Suppressor macrophage treated with lipopolysaccharide for 1 hour (primary cell): ENCODE measurements at places on chromosomes 13 and 19.

GRCh38 chr19:40539070-40539469 lies 37.6 kb upstream of the SHKBP1 start:
- DNase-seq = no peak

- DNase-seq = no peak
Measured at GRCh38 chr13:109695402-109696190, 90.8 kb downstream of the IRS2 start.

GRCh38 chr19:35293808-35294207 lies 1.8 kb downstream of the MAG start:
- no peak for DNase-seq

DNA sequence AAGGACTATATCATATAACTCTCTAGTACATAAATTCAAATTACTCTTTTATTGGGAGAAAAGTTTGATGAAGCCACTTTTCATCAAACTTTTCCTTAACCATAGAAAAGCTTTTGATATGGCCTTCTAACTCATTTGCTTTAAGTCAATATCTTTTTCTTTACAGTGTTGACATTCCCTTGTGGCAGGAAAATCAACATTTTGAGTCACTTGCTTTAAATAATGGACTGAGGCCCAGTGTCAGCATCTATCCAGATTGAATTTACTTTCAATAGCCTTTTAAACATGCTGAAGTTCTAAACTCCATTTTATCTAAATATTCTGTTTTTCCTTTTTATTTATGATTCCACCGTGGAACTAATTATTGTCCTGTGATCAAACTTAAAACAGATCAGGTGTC lies 62.7 kb downstream of the PCDH9 start:
- DNase-seq = no peak

DNA sequence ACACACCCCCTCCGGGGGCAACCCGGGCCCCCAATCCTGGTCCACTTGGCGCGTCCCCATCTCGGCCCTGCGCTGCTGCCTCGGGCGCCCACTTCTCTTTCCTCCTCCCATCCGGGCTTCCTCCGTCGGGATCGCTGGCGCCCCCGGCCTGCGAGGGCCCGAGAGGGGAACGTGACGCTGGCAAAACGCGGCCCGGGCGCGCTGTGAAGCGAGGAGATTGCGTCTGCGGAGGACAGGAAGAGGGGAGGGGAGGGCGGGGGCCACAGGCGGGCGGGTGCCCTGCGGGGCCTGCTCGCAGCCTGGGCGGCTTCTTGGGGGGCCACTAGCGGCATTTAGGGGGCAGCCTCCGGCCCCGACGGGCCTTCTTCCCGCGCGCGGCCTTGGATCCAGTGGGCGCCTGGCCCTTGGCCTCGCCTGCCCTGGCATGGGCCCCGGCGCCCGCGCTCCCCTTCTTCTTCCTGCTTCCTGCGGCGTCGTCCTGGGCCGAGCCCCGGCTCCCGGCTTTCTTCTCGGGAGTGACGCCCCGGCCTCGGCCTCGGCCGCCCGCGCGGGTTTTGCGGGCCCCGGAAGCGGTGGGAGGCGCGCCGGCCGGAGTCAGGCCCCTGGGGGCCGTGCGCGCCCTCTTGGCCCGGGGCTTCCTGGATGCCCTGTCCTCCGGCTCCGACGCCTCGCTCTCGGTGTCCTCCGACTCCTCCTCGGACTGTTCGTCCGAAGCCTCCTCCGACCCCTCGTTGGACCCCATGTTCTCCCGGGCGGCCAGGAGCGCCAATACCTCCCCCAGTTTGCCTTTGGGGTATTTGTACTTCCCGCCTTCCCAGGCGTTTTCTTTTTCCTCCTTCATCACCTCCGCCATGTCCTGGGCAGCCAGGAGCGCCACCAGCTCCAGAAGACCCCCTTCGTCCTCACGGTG lies 2.2 kb downstream of the PNMA8B start:
- DNase-seq = no peak

- no peak for DNase-seq
Measured at GRCh38 chr19:41895745-41896580, 13.0 kb downstream of the ARHGEF1 start.

GRCh38 chr13:53788286-53788685 lies 759.7 kb downstream of the OLFM4 start:
- DNase-seq = no peak

DNA sequence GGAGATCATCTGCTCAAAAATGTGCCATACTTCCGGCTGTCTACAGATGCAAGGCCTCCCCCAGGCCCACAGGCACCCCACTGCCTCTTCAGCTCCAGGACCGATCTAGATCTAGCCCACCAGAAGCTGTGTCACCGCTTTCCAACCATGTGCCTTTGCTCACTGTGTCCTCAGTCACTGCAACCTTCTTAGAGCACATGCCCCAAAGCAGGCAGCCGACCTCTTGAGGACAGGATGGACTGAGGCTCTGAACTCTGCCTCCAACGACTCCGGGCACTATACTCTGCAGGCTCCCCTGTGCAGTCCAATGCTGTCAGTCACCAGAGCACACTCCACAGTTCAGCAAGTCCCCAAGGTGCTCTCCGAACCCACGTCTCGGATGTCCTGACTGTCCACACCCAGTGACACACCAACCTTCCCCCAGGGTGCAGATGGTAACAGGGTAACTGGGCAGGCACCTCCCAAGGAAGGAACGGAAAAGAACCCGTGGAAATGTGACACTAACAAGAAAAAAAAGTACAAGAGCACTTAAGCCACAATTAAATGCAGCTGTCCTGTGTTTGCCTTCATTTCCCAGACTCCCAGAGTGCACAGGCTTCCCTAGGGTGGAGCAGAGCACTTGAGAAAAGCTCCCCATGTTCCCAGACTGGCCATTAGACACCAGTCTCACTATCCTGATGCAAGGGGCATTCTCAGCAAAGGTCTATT lies 4.8 kb downstream of the STK24 start:
- DNase-seq = no peak

DNA sequence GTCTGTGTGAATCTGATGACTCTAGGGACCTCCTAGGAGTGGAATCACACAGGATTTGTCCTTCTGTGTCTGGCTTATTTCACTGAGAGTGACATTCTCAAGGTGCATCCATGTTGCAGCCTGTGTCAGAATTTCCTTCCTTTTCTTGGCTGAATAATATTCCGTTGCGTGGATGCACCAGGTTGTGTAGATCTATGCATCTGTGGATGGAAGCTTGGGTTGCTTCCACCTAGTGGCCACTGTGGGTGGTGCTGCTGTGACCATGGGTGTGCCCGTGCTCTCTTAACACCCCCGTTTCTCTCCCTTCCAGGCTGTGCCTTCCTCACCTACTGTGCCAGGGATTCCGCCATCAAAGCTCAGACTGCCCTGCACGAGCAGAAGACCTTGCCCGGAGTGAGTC lies 26.2 kb downstream of the CELF5 start:
- peak; percentile 68 for DNase-seq

DNA sequence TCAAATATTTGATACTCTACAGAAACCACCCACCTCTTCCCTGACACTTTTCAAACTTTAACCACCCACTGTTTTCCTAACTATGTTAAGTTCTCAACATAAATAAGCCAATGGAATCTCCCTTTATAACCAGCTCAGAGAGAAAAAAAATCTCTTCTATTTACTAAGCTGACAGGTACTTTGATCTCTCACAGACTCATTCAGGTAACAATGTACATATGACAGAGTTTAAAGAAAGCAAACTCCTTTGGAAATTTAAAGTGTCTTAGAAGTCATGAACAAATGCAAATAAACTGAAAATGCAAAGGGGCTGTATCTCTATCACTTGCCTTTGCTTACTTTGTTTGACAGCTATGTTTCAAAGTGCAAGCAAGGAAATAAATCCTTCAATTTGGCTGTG lies 109.3 kb downstream of the KLF12 start:
- no peak for DNase-seq

- no peak for DNase-seq
Measured at GRCh38 chr13:35025314-35025713, 83.2 kb downstream of the NBEA start.

GRCh38 chr19:13066226-13066625 lies 36.4 kb downstream of the LYL1 start:
- peak; percentile 46 for DNase-seq

- DNase-seq = no peak
Measured at GRCh38 chr13:27963491-27963890, 5.6 kb downstream of the CDX2 start.

DNA sequence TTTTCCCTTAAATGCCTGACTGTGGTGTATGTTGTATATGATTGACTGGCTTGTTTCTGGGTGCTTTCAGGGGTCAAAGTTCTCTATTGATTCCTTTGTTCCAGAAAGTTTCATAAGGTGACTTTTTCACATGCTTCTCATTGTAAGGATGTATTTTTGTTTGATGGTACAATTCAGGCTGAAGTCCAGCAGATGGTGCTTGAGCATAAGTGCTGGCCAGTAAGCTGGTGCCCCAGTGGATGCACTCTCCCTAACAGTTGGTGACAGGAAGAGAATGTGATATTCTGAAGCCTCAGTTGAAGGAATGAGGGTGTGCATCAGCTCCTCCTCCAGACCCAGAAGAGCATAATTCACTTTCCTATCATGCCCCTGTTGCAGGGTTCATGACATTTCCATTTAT lies 1941.6 kb upstream of the PRR20A start:
- DNase-seq = no peak

- no peak for DNase-seq
Measured at GRCh38 chr13:50611117-50611781, 232.2 kb downstream of the DLEU7 start.

DNA sequence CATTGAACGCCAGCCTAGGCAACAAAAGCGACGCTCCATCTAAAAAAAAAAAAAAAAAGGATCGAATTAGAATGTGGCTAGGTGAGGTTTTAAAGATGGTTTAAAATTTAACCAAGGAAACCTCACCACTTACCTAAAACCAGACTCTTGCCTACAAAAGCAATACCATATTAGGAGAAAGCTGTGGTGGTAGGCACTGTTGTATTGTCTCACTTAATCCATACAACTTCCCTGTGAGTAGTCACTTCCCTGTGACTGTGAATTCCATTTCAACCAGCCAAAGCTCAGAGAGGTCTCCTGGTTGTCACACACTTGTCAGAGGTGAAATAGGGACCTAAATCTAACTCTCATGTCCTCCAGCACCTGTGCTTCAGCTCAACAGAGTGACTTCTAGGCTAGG lies 15.4 kb downstream of the SHISA2 start:
- DNase-seq = no peak

DNA sequence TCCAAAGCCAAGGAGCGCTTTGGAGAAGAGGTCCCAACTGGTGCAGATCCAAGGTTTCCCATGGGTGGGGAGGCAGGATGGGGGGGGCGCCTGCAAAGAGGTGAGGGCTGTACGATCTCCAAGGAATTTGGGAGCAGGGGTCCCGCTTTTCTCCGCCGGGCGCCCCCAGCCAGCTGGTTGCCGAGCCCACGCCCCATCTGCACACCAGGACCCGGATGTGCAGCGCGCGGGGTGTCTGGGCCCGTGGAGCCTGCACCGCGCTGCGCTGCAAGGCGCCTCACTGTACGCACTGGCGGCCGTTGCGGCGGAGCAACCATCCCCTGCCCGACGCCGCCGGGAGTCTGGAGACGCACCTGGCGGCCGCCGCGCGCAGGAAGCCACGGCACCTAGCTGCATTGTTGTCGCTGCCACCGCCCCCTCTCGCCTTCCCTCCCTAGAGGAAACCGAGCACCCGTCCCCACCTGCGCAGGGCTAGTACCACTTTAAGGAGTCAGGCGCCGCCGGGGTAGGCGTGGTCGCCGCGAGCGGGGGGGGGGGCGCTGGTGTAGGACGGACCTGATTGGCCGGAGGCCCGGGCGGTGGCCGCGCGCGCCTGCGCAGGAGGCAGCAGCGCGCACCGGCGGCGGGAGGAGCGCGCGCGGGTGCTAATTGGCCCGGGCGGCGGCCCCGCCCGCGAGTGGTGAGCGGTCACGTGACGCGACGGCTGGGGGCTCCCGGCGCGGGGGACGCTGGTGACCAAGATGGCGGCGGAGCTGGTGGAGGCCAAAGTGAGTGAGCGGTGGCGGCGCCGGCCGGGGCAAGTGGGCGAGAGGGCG lies at the start of gene PIAS4:
PIAS4 (plus strand) TSS at position 716 of the 815 bp plus-strand sequence; CDS start at position 741, 25 bp downstream.
- DNase-seq = peak; percentile 100

DNA sequence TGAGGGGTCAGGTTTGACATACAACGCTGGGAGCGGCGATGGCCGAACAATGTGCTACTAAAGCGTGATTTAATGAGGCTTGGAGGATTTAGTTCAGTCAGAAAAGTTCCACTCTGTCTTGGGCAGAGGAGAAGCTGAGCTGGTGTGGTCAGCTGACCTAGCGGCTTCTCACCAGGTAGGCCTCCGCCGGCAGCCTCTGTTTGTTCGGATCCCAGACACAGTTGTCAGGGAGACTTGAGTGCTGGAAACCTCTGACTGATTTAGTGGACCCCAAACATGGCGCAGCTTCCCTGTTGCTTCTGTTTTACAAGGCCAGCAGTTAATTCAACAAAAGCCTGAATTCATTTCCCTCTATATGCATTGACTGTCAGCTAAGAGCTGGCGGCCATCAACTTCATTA lies 36.5 kb upstream of the OLFM4 start:
- no peak for DNase-seq

GRCh38 chr13:32153056-32153455 lies 121.5 kb downstream of the FRY start:
- DNase-seq = peak; percentile 31

- no peak for DNase-seq
Measured at GRCh38 chr19:46189971-46190888, 39.3 kb upstream of the IGFL1 start.

GRCh38 chr13:23637829-23638228 lies 67.6 kb downstream of the TNFRSF19 start:
- DNase-seq = no peak
